ENCODE measurements at places on chromosomes 1 and 21.

GRCh38 chr1:172960454-172961208 is 90.1 kb downstream of the TNFSF18 start:
- no peak for DNase-seq

GRCh38 chr1:18037651-18038050 is 69.9 kb upstream of the IGSF21 start:
- DNase-seq, result no peak

DNA sequence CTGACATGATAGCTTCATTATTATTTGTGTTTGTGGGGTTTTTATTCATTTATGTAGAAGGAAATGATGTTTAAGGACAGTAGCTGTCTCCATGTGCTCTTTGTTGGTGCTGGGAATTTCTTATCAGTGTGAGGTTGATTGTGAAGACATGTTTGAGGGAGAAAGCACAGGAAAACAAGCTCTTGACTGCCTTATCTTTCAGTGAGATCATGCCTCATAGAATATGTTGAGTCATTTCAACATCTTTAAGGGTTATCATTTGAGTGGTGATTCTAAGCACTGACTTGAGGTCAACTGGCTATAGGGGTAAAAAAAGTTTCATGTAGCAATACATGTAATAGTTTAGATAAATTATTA is 405.1 kb upstream of the ADAMTS5 start:
- no peak for DNase-seq

DNA sequence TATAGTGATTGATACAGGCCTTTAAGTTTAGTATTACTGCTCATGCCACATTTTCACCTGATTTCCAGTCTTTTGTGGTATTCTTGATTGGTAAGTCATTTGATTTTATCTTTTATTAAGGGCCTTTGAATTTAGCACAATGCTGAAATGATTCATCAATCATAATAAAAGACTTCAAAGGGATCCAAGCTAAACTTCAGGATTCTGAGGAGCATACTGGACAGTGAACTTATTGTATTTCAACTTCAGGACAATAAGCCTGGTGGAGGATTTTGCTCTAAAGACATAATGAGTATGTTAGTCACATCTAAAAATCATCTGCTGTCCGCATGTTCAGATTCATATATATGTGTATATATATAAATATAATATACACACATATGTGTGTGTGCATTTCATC is 233.3 kb downstream of the SETD4 start:
- DNase-seq, result no peak

DNA sequence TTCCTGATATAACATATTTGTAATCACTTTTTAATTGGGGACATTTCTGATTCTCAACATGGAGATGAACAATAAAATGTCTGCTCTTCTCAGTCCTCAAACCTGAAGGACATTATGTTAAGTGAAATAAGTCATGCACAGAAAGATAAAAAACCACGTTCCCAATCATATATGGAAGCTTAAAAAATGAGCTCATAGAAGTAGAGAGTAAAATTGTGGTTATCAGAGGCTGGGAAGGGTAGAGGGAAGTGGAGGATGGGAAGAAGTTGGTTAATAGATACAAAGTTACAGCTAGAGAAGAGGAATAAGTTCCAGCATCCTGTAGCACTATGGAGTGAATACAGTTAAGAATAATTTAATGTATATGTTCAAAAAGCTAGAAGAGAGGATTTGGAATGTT is 1.5 kb upstream of the CD48 start:
- no peak for DNase-seq

DNA sequence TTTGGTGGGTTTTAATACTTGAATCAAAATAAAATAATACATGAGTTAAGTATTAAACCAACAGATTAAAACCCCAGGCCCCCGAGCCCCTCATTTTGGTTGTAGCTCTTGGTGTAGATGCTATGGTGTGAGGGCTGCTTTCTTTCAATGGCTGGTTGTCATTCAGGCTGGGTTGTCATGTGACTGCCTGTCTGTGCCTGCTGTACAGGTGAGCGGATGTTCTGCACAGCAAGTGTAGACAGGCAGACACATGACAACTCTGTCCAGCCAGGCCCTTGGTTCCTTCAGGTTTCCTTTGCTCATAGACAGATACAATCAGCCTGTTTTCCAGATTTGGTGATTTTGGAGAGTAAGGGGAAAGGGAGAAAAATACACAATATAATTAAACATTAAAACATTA is 281.9 kb upstream of the C1orf105 start:
- no peak for DNase-seq

- DNase-seq, result no peak
Observed at GRCh38 chr1:226691247-226691646, 47.8 kb downstream of the ITPKB start.

- DNase-seq, result no peak
Observed at GRCh38 chr1:8315573-8316475, 2.1 kb upstream of the SLC45A1 start.

GRCh38 chr1:205262731-205263171 is 35.0 kb downstream of the TMCC2 start:
- no peak for DNase-seq

DNA sequence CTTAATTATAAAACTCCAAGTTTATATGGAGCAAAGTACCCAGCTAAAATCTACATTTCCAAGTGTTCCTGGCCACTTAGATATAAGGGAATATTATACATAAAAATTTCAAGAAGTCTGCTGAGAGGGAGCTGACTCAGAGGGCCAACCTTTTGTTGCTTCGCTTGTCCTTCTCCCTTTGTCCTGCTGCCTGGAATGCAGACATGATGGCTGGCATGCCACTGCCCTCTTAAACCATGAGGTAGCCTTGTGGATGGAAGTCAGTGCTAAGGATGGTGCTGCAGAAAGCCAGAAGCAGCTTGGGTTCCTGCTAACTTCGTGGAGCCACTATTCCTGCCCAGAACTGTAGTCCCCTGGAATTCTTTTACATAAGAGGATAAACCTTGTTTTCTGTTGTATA is 38.9 kb upstream of the SRP9 start:
- no peak for DNase-seq

GRCh38 chr1:229980009-229980408 is 87.0 kb upstream of the GALNT2 start:
- no peak for DNase-seq

GRCh38 chr1:202531472-202531811 is 178.8 kb downstream of the SYT2 start:
- no peak for DNase-seq

- no peak for DNase-seq
Observed at GRCh38 chr1:220330265-220330664, 58.0 kb upstream of the RAB3GAP2 start.

- no peak for DNase-seq
Observed at GRCh38 chr1:23108918-23109533, 59.6 kb downstream of the LUZP1 start.

GRCh38 chr1:36031441-36031840 is 52.5 kb upstream of the TEKT2 start:
- DNase-seq, result no peak

DNA sequence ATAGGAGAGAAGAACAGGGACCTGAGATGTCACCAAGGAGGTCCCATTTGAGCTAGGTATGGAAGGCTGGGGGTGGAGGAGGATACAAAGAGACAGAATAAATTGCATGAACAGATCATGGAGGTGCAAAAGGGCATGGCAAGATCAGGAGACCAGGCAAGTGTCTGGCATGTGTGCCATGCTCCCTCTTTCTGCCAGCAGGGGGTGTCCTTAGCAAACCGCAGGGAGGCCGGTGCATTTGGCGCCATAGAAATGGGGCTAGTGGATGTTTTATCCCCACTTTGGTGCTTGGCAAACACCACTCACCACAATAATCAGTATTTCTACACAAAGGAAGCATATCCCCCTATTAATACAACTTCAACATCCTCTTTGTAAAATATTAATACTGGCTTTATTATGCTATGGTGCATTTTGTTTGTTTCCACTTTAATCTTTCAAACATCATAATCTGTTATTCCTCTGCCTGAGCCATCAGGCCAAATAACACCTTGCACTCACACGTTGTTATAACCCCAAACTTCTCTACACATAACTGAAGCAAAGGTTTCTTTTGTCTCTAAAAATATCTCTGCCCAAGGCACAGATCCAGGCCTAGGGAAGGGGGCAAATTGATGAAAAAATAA is 25.9 kb downstream of the S100A6 start:
- peak; percentile 49 for DNase-seq

- DNase-seq, result no peak
Observed at GRCh38 chr1:32990887-32991286, 26.3 kb upstream of the RNF19B start.

- no peak for DNase-seq
Observed at GRCh38 chr1:217076902-217077301, 353.7 kb upstream of the ESRRG start.

DNA sequence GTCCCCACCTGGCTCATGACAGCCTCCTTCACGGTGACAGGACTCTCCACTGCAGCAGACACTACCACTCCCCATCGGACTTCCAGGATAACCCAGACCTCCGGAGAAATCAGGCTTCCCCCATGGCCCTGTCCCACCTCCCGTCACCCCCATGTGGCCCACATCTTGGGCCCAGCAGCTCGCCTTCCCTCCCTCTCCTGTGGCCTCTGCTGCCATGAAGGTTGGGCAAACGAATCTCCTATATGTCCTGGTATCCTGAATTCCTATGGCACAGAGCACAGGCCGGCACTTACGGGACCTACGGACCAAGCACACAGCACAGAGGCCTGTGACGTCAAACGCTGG is 82.0 kb downstream of the NPHP4 start:
- no peak for DNase-seq

- no peak for DNase-seq
Observed at GRCh38 chr1:247177755-247178154, 5.9 kb upstream of the ZNF124 start.

DNA sequence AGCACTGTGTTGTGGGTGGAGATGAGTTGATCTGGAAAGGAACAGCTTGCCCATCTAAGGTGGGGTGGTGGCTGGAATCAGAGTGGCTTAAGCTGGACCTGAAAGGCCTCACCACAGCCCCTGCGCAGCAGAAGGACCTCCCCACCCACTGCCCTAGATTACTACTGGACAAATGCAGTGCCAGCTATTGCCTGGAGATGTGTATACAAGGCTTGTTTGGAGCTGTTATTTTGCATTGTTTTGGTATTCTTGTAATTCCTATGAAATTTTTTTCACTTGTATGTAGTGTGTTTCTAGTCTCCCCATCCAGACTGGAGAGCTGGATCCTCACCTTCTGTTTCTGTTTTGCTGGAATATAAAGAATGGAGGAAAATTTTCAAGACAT is 1.3 kb upstream of the SLC30A1 start:
- no peak for DNase-seq

GRCh38 chr21:34221331-34222030 is 142.3 kb upstream of the KCNE2 start:
- DNase-seq, result no peak

GRCh38 chr1:225881081-225881958 is 860 bp downstream of the TMEM63A start:
- peak; percentile 20 for DNase-seq

DNA sequence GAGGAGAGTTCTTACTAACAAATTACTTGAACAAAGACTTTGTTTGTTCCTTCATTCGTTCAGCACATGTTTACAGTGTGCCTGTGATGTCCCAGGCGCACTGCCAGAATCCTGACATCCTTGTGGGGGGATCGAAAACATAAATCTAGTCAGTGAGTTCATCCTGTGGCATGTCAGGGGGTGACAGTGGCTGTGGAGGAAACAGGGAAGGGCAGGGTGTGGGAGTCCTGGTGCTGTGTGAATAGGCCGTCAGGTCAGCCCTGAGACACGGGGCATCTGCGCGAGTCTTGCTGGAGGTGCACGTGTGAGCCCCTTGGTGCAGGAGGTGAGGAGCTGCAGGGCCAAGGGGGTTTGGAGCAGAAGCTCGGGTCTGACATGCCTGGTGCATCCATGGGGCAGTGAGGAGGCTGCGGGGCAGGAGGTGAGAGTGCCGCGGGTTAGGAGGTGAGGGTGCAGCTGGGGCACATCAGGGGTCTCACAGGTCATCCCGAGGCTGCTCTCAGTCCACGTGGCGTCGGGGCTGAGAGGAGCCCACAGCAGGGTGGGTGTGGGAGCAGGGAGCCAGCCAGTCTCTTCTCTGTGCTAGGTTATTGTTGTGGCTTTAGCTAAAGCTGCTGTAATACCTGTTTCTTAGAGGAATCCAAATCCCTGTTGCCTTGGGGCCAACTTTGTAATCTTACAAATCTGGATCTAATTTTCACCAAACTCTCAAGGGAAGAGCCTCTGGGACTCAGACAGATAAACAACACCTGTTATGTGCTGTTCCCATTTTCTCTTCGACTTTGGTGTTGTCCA is 93.4 kb downstream of the PCBP3 start:
- no peak for DNase-seq

DNA sequence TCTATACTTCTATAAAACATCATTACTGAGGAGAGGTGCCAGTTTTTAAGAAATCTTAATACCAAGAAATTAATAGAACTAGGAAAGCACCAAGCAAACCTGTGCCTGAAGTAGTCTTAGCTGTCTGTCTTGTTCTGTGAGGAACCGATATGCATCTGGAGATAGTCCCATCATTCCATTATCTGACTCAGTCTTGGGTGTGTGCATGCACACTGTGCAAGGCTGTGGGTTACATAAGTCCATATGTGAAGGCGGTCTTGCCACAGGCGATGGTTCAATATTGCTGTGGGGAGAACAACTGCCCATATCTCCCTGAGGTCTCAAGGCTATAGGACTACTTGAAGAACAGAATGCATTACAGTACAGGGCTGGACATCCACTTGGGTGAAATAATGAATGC is 33.8 kb downstream of the STIL start:
- no peak for DNase-seq

GRCh38 chr1:198316546-198317100 is 159.8 kb downstream of the NEK7 start:
- DNase-seq, result no peak

- no peak for DNase-seq
Observed at GRCh38 chr1:247647864-247648263, 31.7 kb downstream of the OR13G1 start.

GRCh38 chr1:28086651-28087050 is 1.8 kb downstream of the EYA3 start:
- DNase-seq, result no peak

GRCh38 chr1:162216604-162217003 is 147.1 kb downstream of the NOS1AP start:
- no peak for DNase-seq

DNA sequence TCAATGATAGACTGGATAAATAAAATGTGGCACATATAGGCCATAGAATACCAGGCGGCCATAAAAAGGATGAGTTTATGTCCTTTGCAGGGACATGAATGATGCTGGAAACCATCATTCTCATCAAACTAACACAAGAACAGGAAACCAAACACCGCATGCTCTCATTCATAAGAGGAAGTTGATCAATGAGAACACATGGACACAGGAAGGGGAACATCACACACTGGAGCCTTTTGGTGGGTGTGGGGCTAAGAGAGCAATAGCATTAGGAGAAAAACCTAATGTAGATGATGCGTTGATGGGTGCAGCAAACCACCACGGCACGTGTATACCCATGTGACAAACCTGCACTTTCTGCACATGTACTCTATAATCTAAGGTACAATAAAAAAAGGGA is 883.4 kb upstream of the PRMT6 start:
- DNase-seq, result no peak
